IPS DF 6.9 (cell line): ENCODE measurements at places on chromosomes 7 and 10.
A peak's percentile ranks its signal among the peaks of the same experiment; 100 is the strongest.

DNA sequence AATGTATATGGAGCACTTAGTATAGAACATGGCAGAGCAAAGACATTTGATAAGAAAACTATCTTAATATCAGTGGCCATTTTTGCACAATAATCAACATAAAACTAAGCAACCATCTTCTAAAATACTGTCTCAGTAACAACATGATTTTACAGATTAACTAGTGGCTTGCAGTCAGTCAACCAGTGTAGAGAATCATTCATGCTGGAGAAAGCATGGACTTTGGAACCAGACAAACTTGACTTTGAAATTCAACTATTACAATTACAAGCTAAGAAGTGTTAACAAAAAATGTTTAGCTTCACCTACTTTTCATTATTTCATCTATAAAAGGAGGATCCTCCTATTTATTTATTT, 27.7 kb downstream of the CUBN start:
- no peak for DNase-seq

DNA sequence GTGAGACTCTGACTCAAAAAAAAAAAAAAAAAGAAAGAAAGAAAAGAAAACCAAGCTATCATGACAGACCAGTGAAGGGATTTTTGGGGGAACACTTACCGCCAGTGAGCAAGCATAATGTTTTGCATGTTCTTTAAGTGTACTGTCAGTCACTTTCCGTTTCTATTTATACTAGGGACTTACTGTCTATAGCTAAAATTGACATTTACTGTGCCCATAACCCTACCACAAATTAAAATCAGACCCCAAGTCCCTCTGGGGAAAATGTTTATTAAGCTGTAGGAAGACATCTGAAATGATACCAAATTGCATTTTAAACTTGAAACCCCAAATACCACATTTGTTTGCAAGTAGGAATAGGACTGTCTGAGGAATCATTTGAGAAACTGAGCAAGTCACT, 252.8 kb downstream of the TRIL start:
- DNase-seq, result no peak

DNA sequence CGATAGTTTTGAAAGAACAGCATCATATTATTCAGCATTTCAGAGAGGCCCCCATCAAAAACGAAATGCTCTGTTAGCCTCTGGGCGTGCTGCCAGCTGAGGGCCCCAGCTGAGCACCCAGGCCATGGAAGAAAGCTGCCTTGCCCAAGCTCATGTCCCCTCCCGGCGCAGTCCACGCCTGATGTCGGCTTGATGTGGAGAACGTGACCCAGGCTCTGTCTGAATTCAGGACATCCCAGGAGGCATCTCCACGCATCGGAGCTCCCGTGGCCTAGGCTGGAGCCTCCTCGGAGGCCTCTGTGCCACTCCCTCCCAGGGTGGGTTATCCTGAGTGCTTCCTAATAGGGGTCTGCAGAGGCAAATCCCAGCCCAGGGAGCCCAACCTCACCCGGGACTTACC, 218.3 kb upstream of the AKR1E2 start:
- DNase-seq, result no peak

- no peak for DNase-seq
These were observed 11.6 kb downstream of the GOLGA7B start for GRCh38 chr10:97861097-97861750.

DNA sequence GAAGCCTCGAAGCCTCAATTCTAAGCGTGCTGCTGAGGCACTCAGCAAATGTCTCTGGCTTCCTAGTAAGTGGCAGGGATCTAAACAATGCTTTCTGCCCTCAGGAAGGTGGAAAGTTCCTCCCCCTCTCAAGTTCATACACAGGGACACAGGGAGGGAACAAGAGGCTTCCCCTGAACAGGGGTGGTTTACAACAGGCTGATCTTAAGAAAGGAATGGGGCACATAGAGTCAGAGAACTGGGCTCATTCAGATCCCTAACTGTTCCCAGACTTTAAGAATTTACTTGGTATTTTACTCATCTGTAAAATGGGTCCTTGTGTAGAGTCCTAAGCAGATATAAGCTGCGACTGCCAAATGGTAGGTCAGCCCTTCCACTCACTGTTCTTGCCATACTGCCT, 2.5 kb downstream of the TNS3 start:
- DNase-seq, result no peak

- no peak for DNase-seq
These were observed 144.0 kb downstream of the RPS24 start for GRCh38 chr10:78177491-78178185.

- no peak for DNase-seq
These were observed 170.4 kb upstream of the C7orf33 start for GRCh38 chr7:148419856-148420832.

DNA sequence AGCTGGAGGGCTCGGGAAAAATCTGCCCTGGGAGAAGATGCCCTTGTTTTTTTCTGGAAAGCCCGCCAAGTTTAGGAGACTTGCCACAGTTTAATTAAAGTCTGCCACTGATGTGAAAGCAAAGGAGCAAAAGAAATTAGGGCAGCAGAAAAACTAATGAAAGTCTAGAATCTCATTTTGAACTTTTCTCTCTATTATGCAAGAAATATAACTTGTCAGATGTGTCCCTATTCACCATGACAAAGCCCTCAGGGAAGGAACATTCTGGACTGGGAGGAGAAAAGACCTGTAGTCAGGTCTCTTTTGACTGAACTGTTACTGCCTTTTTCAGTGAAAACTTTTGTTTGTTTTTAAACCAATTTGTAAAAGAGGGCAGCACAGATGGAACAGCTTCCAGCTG, 715.5 kb downstream of the SORCS3 start:
- no peak for DNase-seq

- DNase-seq, result no peak
These were observed 42.2 kb upstream of the FZD9 start for GRCh38 chr7:73391396-73391795.

DNA sequence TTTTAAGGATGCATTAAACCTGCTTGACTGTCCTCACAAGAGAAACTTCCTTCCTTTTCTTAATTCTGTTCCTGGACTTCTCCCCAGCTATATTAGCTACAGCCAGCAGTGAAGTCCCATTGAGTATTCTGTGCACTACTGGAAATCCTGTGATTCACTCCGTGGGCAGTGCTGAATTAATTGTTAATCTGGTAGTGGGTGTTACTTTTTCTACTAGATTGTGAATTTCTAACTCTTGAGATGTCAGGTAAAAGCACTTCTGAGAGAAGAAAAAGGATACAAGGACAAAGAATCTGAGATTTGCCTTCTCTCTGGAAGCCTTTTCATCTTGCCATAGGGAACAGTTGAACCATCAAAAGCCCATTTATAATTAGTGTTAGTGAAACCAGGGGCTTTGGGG, 33.9 kb downstream of the CYCS start:
- no peak for DNase-seq

DNA sequence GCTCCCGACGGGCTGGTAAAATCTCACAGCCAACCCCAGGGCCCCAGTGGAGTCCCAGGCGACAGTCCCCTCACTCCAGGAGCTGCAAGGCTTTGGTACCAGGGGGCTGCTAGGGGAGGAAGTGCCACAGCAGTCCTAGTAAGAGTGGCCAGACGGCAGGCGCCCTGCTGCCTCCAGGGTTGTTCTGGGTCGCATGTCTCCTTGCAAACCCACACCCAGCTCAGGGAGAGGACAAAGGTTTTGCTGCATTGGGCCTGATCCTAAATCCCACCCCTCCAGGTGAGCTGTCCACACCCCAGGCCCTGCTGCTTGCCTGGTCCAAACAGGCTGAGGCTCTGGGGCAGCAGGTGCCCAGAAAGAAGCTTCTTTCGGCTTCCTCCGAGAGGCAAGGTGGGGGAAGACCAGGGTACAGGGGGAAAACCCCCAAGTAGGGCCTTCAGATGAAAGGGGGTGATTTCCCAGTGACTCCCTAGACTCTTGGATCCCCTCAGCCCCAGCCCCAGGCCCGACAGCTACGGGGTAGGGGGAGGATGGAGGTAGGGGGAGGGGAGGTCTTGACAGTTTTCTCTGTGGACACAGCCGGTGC, 4.2 kb upstream of the KCP start:
- no peak for DNase-seq

DNA sequence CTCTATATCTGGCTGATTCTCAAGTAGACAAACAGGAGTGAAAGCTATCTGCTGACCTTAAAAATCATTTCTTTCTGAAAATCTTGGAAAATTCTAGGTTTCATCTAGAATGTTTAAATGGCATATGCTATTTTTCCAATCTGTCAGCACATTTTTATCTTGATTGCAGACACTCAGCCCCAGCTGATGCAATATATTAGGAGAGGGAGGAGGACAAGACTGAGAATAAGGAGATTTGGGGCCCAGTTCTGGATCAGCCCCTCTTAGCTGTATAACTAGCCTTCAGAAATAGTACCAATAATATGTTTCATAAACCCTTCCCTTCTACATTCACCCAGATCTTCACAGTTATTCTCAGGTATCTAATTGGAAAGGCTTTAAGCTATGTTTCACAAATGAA, 131.2 kb downstream of the HDAC9 start:
- no peak for DNase-seq

DNA sequence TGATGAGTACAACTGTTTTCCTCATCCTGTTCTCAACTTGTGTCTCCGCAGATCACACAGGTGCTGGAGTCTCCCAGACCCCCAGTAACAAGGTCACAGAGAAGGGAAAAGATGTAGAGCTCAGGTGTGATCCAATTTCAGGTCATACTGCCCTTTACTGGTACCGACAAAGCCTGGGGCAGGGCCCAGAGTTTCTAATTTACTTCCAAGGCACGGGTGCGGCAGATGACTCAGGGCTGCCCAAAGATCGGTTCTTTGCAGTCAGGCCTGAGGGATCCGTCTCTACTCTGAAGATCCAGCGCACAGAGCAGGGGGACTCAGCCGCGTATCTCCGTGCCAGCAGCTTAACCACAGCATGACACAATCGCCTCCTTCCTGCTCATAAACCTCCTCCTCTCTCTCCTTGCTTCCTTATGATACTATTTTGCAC, 126.7 kb upstream of the PRSS58 start:
- no peak for DNase-seq

DNA sequence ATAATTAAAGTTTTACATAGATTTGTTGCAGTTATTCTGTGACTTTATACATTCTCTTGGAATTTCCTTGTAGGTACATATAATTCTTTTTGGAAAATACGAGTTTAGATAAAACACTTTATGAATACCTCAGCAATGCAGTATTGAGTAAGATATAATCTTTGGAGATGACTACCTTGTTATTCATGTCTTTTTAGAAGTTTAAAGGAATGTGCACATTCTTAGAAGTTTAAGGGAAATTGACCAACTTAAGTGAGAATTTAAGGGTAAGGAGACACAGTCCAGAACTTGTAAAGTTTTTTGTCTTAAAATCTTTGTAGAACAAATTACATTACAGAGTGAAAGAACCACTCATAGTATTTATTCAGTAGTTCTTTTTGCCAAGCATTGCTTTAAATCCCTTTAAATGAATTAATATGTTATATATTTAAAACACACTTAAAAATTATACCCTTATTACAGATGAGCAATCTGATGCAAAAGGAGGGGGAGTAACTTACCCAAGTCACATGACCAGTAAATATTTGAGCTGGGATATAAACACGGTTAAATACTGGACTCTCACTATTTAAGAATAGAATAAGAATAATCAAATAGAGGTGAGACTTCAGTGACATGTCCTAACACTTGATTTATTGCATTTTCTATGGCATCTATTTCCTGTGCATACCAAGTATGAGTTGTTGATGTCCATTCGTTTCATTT, 139.5 kb upstream of the FERD3L start:
- no peak for DNase-seq

GRCh38 chr10:106500041-106500924, 664.2 kb downstream of the SORCS1 start:
- DNase-seq, result no peak

- no peak for DNase-seq
These were observed 49.6 kb downstream of the ABCB5 start for GRCh38 chr7:20665096-20665495.

GRCh38 chr7:150686030-150686631, 625 bp downstream of the GIMAP2 start:
- no peak for DNase-seq

GRCh38 chr10:60910543-60910942, 33.4 kb downstream of the RHOBTB1 start:
- DNase-seq, result no peak

- no peak for DNase-seq
These were observed 1081.6 kb downstream of the TYW1 start for GRCh38 chr7:68078157-68078710.

- DNase-seq, result no peak
These were observed 21.8 kb downstream of the AKAP9 start for GRCh38 chr7:91962419-91962818.

DNA sequence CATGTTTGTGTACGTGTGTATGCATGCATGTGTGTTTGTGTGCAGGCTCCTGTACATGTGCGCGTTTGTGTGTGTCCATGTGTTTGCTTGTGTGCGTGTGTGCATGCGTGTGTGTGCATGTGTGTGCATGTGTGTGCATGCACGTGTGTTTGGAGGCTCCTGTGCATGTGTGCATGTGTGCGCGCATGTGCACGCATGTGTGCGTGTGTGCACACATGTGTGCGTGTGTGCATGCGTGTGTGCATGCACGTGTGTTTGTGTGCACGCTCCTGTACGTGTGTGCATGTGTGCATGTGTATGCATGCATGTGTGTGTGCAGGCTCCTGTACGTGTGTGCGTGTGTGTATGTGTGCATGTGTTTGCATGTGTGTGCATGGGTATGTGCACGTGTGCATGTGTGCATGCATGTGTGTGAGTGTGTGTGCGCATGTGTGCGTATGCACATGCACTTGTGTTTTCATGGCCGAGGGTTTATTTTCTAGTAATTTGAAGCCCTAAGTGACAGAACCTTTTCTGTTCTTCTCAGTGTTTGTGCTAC, 59.2 kb downstream of the INPP5A start:
- no peak for DNase-seq

- DNase-seq, result no peak
These were observed at the start of gene ABCB4 for GRCh38 chr7:87475359-87476178. TSS of gene ABCB4 (minus strand) at chr7:87475680. CDS start at chr7:87475465, 215 bp downstream.

GRCh38 chr7:155663937-155664336, 19.5 kb downstream of the RBM33 start:
- no peak for DNase-seq

- no peak for DNase-seq
These were observed 199.1 kb upstream of the PRKCQ start for GRCh38 chr10:6778992-6779701.

GRCh38 chr7:80098795-80099194, 35.8 kb upstream of the GNAI1 start:
- peak; percentile 48 for DNase-seq

DNA sequence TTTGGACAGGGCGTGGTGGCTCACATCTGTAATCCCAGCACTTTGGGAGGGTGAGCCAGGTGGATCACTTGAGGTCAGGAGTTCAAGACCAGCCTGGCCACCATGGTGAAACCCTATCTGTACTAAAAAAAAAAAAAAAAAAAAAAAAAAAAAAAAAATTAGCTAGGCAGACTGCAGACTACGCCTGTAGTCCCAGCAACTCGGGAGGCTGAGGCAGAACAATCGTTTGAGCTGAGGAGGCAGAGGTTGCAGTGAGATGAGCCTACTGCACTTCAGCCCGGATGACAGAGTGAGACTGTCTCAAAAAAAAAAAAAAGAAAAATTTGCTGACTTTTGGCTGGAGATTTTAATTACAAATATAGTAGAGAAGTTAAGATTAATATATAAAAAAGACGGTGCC, 104.0 kb downstream of the HIPK2 start:
- no peak for DNase-seq

GRCh38 chr7:98565103-98565502, 52.0 kb upstream of the NPTX2 start:
- no peak for DNase-seq

GRCh38 chr7:121395494-121395960, 581 bp downstream of the FAM3C start:
- no peak for DNase-seq
